Fibroblast of lung (primary cell): ENCODE measurements at places on chromosomes 11 and 22.

- DNase-seq = peak; percentile 59
Observed at GRCh38 chr11:125201525-125202141, 37.1 kb downstream of the PKNOX2 start.

GRCh38 chr22:37701141-37701786 is 4.4 kb downstream of the TRIOBP start:
- DNase-seq = no peak

DNA sequence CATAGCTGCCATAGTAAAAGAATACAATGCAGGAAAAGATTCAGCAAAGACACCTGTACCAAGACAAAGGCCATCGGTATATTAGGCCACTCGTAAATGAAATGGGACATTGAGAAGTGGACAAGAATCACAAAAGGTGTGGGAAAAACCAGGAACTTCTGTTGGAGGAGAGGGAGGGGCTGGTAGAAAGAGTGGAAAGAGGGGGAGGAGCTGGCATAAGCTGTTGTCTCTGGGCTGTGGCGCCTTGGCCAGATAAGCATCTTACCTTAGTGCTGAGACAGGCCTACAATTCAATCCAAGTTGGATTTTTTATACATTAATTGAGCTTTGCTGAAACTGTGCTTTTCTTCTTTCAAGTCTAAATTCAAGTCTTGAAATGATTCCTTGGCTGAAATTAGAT is 37.1 kb downstream of the ZNF202 start:
- DNase-seq = no peak

- DNase-seq = no peak
Observed at GRCh38 chr11:123457187-123457770, 27.2 kb downstream of the GRAMD1B start.

- DNase-seq = no peak
Observed at GRCh38 chr22:33353502-33353901, 295.3 kb upstream of the SYN3 start.

GRCh38 chr11:19326499-19326898 is 85.8 kb upstream of the E2F8 start:
- peak; percentile 52 for DNase-seq

DNA sequence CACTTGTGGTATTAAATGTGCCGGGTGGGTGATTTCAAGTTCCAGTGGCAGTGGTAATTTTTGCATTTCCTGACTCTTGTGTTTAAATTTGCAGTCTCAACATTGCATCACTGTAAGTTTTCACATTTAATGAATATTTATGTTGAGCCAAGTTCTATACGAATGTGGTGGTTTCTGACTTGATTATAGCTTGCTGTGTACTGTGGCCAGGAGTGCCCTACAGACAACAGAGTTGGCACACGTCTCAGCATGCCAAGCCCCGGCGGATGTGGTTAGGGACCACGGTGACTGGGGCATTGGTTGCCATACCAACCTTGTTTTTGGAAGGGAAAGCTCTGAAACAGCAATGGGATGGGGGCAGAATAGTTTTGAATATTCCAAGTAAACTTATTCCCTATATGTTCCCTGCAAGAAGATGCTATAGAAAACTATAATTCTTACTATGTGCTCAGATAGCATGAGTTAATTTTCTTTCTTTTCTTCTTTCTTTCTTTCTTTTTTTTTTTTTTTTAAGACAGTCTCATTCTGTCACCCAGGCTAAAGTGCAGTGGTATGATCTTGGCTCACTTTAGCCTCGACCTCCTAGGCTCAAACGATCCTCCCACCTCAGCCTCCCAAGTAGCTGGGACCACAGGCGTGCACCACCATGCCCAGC is 16.0 kb downstream of the ZNRF3 start:
- DNase-seq = peak; percentile 67

GRCh38 chr22:30089655-30089974 is 9.4 kb downstream of the HORMAD2 start:
- no peak for DNase-seq
